ENCODE measurements at places on chromosomes 4 and X.

- no peak for DNase-seq
These were observed 68.2 kb downstream of the MAGEA10 start for GRCh38 chrX:152070144-152070543.

GRCh38 chrX:15854080-15854655 lies 445 bp downstream of the AP1S2 start:
- peak; percentile 74 for DNase-seq

GRCh38 chr4:87835743-87836142 lies 3.0 kb downstream of the MEPE start:
- DNase-seq: no peak

- DNase-seq: no peak
These were observed 70.9 kb downstream of the HS6ST2 start for GRCh38 chrX:132887569-132887968.

DNA sequence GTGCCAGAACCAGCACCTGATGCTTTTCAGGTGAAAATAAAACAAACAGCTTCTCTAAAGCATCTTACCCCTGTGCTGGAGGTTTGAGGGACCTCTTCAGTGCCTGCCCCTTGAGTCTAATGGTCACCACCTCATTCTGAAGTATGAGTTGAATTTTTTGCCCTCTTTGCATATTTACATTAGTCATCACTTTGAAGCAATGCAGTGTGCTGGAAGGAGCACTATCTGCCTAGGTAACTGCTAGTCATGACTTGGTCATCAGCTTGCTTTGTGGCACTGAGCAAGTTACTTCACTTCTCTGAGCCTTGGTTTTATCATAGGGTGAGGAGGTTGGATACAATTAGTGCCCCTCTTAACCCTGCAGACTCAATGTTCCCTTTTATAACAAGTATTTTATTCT lies 44.9 kb downstream of the SPATA18 start:
- DNase-seq: no peak

DNA sequence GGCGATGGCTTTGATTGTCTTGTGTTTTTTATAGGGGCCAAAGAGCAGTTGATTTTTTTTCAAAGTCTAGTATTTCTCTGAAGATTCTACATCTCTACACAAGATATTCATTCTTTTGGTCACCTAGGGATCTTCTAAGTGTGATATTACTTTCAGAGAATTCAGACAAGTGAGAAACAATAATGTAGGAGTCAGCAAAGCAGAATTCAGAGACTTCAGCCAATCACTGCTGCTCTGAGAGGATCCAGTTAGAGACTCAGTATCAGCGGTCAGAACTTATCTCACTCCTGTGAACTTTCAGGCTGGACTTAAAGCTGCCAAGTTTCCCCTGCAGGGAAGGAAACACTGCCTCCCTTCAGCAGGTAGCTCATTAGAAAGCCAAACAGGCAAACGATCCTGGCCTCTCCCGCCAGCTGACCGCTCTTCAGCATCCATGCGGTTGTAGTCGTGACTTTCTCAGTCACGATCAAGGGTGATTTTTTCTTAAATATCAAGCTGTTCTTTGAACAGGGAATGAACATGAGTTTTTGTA lies 59.2 kb downstream of the NSUN7 start:
- DNase-seq: no peak

- no peak for DNase-seq
These were observed 290.6 kb upstream of the GRID2 start for GRCh38 chr4:92012899-92013867.

DNA sequence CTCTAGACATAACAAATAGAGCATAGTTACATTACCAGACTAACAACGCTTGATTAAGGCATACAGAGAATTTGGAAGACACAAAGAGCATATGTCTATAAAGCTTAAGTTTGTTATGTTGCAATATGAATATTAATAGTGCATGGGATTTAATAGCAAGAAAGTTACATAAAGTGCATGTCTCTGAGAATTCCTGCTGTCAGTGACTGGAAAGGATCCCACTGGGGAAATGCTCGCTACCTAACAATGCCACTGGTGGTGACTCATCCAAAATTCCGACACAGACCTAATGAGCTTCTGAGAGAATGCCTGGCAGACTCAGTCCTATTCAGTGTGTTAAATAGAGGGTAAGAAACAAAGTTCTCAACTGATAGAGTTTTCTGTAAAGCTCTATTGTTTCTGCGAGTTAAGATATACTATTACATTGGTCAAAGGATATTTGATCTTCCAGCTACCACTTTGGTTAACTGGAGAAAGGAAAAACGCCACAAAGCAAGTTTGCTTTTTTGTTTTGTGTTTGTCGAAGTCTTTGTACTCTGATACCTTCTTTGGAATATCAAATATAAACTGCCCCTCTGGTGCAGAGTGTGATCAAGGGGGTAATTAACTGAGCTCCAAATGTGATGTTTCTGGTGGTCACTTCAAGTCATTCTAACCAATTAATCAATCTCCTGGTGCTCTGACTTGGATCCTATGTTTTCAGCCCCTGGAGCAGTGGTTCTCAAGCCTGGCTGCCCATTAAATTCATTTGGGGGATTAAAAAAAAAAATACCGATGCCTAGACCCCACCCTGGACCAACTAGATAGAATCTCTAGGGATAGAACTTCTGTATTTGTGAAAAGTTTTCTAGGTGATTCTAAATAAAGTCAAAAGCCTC lies 107.9 kb downstream of the PALLD start:
- DNase-seq: no peak

DNA sequence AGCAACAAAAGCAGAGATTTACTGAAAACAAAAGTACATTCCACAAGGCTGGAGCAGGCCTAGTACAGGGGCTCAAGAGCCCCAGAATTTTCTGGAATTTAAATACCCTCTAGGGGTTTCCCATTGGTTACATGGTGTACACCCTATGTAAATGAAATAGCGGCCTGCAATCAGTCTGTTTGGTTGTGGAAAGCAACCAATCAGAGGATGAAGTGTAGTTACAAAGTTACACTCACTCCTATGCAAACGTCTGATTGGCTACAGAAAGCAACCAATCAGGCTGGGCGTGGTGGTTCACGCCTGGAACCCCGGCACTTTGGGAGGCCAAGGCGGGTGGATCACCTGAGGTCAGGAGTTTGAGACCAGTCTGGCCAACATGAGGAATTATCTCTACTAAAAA lies 13.8 kb upstream of the TXLNG start:
- DNase-seq: no peak

DNA sequence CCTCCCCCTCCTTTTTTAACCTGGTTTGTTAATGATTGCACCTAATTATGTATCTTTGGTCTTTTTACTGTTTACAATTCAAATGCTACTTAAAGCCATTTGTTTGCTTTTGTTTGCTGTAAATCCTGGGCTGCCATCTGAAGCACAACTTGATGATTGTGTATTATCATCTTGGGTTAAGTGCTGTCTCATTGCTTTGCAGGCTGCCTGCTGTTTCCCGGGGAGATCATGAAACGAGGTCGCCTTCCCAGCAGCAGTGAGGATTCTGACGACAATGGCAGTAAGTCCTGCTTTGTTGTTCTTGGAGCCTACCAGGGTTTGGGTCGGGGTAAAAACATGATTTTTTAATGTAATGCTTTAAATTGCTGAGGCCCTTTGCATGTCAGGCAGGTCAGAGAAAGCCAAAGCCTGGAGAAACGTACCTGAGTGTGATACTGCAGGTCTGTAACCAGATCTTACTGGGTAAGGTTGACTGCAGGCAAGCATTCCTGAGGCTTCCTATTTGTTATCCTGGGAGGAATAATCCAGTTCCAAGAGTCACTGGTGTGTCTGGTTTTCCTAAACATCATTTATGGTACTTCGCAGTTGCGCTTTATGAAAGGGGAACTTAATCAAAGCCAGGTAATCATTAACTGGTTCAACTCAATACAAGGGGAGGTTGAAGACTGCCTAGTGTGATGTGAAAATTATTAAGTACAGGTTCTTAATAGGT lies 22.2 kb downstream of the JADE1 start:
- DNase-seq: no peak

- no peak for DNase-seq
These were observed 12.0 kb downstream of the COL4A6 start for GRCh38 chrX:108426262-108426661.

DNA sequence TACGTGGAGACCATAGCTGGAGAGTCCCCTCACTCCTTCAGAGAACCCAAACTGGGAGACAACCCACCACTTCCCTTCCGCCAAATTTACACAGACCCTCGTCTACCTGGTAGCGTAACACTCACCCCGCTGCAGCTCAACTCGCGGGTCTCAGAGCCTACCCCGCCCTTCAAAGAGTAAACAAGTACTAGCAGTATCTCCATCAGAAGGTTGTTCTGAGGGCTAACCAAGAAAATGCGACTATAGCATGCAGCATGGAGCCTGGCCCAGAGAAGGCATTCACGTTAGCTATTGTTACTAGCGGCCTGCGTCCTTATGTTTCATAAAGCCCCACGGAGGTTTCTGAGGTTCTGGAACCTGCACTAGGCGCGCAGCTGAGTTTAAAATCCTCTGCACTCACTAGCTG lies 531 bp upstream of the MANBA start:
- DNase-seq: no peak

GRCh38 chrX:24294619-24295018 lies 19.2 kb downstream of the SUPT20HL2 start:
- no peak for DNase-seq

Data from natural killer cell treated with Interleukin-12 subunit alpha and Interleukin-12 subunit beta and Interleukin-15 and Interleukin-18, amount 100 ng/mL, for 72 hours (primary cell).